Activated CD8-positive, alpha-beta T cell treated with anti-CD3 and anti-CD28 coated beads for 36 hours (primary cell): ENCODE measurements at places on chromosomes 16 and 17.

- no peak for DNase-seq
Measured at GRCh38 chr17:8506145-8506544, 70.5 kb downstream of the NDEL1 start.

DNA sequence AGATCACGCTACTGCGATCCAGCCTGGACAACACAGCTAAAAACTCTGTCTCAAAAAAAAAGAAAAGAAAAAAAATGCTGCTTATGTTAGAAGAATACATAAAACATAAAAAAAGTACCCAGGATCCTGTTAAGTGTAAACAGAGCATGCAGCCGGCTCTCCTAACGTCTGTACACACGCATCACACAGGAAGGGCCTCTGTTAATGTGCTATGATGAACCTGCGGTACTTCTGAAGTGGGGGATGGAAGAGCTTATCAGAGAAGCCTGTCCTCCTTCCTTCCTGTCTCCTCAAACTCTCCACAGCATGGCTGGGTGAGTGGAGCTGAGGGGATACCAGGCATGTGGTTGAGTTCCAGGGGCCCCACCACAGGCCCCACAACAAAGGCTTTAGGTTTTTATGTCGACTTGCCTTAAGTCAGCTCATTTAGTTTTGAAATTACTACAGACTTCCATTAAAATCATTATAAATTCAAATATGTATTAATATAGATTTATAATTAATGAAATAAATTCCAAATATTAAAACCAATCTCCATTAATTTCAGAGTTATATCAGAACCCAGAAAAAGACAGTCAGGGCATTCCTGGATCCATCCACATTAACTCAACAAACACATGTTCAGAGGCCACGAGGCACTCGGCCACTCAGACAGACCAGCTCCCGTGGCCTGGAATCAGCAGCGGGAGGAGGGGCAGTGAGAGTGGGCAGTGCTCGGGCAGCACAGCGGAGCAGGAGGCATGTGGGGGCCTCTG is 11.7 kb downstream of the CCDC57 start:
- DNase-seq: peak; percentile 92

DNA sequence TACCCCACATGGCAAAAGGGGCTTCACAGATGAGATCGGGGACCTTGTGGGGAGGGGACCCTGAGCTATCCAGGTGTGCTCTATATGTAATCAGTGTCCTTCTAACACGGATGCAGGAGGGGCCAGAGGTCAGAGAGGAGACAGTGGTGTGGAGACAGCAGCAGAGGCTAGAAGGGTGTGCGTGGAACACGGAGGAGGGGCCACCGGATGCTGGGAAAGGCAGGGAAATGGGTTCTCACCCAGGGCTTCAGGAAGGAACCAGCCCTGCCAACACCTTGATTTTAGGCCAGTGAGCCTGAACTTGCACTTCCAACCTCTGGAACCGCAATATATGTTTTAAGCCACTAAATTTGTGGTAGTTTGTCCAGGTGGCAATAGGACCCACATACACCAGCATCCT is 4.6 kb upstream of the SLC38A8 start:
- no peak for DNase-seq

GRCh38 chr17:10127819-10128425 is 70.5 kb downstream of the GAS7 start:
- DNase-seq: no peak

DNA sequence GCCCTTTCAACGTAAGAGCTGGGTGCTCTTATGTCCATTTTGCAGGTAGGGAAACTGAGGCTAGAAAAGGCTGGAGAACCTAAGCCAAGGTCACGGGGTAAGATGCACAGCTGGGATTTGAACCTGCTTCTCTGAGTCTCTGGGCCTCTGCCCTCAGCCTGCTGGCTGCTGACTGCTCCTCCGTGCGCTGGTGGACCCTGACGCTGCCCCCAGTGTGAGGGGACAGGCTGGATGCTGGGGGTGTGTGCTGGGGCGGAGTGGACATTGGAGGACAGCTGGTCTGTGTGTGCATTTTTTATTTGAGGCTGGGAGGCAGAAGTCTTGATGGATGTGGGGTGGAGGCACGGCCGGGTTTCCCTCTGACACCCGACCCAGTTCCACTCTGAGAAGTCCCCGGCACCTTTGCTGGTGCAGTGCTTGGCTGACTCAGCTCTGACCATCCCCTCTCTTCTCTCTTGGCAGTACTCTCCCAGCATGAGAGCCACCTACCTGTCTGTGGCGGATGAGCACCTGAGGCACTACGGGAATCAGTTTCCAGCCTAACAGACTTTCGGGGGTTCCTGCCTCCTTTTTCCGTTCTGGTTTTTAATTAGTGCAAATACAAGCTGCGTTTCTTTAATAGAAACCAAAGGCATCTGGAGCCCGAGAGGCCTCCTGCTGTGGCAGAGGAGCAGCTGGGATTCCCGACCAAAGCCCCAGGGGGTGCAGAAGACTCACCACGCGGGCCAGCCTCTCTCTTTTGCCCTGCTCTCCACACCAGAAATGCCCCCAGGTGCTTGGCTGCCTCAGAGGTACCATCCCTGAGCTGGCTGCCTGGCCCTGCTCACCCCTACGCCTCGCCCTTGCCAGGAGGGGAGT is 14.1 kb upstream of the DNAI2 start:
- no peak for DNase-seq
